ENCODE measurements at places on chromosomes 4 and X.

DNA sequence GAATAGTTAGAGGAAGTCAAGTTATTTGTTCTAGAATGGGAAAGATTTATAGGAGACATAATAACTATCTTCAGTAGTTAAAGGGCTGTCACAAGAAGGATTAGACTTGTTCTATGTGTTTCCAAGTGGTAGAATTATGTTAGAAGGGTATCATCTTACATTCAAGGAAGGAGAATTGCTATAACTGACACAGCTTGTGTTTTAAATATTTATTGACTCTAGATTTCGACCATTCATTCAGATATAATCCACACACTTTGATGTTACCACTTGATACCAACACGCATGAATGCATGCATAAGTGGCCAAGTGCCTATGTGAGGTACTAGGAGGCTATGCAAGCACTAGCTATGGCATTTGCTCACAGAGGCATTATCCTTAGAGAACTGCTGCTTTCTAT is 122.7 kb downstream of the CCNB3 start:
- DNase-seq, result no peak

DNA sequence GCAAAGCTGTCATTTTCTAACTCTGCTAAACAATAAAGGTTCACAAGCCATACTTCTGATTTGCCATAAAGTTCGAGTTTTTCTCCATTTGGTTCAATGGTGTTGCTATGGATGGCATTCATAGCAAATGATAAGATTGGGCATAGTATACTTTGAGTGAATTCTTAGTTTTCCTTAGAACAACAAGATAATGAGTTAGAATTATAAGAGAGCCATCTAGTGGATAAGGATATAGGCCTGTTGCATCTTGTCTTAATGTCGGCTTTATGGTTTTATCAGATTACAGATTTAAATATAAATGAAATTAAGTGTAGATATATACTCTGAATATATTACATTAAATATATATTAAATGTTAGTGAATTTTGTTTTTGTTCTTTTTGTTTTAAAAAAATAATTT is 644.6 kb downstream of the IL1RAPL1 start:
- peak; percentile 14 for DNase-seq

GRCh38 chr4:40992472-40993295 is 221.7 kb downstream of the APBB2 start:
- DNase-seq, result peak; percentile 84

DNA sequence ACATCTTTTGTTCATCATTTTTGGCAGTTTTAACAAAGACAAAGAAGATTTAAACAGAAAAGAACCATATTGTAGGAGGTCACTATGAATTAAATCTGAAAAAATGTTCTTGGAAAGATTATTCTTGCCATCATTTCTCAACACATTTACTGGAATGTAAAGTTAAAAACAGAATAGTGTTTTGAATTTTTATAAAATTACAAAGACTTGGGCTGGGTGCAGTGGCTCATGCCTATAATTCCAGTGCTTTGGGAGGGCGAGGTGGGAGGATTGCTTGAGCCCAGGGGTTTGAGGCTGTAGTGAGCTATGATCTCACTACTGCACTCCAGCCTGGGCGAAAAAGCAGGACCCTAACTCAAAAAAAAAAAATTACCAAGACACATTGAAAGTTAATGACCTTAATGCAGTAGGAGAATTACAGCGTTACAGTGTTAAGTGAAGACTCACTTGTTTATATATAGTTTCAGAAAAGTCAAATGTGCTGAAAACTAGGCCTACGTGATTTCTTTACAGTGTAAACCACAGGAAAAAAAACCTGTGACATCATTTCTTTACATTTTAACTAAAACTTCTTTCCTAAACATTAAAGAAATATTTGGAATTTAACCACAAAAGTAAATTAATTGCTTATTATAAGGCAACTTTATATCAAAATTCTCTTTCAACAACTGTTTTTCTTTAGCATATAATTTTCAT is 7.9 kb downstream of the FAM13A start:
- no peak for DNase-seq

DNA sequence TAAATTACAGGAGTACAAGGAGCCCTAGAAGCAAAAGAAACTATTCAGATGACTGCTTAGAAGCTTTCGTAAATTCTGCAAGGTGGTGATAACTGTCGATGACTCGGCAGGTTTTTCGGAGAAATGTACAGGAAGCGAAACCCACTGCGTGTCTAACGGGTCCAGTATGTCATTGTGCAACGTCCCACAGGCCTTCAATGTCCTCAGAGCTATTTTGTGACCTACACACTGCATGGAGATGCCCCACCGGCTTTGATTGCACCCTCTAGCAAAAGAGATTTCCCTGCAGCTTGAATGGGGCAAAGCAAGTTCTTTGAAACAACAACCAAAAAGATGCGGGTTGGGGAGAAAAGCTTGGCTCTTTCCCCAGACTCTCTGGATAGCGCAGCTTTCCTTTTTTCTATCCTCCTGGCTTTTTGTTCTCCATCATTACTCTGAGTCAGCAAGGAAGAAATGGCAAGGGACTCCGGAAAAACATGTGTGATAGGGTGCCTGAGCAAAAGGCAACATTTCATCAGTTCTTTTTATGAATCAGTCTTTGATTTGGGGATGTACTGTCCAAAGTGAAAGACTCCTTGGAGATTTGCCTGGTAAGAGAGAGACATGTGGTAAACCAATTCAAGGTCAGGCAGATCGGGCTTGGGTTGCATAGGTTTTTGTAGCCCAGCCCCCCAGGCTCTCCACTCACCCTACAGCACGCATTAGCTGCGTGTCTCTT is 112.0 kb upstream of the TBL1X start:
- peak; percentile 94 for DNase-seq

- DNase-seq, result no peak
Observed at GRCh38 chr4:9811806-9812205, 30.4 kb downstream of the DRD5 start.

DNA sequence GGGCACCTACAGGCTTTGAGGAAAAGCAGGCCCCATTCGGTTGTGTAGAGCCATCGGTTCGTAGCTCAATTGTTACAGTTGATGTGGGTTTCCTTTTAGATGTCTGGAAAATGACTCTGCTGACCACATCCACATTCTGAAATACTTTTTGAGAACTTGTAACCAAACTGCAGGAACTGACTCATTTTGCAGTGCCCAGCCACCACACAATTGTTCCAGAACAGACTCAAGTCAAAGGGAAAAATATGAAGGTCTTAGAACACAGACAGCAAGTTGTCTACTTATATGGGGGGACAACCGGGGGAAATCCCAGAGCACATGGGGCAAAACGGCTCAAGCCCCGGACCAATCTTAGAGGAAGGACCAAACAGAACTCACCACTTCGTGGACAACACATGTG is 557.6 kb upstream of the DIPK2B start:
- DNase-seq, result peak; percentile 84

DNA sequence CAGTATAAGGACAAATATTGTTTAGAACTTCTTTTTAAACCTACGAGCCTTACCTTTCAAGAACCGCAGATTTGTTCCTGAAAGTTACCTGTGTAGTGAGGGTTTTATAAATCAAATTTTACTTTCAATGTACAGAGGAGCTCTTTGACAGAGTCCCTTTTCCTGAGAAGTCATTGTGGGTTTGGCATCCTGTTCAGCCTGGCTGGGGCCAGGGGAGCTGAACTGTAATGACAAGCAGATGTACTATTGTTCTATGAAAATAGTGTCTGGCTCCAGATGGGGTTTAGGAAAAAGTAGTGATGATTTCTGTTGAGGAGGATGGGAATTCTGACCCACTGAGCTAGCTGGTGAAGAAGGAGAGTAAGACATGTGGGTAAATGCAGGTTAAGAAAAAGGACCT is 196.2 kb upstream of the PGRMC2 start:
- DNase-seq, result peak; percentile 50

DNA sequence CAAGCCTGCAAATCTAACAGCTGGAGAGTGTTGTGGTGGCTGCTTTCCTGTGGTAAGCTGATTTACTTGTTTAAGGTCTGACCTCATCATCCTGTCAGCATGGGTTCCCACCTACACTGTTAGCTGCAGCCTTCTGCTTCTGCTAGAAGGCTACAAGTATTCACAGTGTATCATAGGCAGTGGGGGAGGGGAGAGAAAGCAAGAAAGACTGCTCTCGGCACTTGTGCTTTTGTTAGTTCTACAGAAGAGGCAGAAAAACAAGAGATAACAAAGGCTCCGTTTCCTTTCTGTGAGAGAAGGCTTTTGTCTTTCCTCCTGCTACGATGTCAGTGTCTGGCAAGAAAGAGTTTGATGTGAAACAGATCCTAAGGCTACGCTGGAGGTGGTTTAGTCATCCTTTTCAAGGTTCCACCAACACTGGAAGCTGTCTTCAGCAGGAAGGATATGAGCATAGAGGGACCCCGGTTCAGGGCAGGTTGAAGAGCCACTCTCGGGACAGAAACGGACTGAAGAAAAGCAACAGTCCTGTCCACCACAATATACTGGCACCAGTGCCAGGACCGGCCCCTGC is at the start of gene KLHL4:
KLHL4 (plus strand) TSS at position 232 of the 571 bp plus-strand sequence; CDS start at position 324, 92 bp downstream.
- DNase-seq, result no peak

DNA sequence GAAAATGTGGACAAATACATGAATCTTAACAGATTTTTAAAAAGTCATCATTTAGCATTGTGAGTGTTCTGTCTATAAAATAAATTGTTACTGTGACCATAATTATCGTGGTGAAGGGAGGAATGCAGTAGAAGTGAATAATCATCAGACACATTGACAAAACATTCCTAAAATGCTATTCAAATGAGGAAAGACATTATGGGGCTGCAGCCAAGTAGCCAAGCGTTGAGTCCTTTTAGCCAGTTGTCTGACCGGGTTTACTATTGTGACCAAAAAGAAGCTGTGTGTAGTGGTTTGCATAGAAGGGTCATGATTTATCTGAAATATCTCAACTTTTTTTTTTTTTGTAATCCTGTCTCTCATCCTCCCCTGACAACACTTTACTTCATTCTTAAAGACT is 19.5 kb downstream of the WWC2 start:
- no peak for DNase-seq

DNA sequence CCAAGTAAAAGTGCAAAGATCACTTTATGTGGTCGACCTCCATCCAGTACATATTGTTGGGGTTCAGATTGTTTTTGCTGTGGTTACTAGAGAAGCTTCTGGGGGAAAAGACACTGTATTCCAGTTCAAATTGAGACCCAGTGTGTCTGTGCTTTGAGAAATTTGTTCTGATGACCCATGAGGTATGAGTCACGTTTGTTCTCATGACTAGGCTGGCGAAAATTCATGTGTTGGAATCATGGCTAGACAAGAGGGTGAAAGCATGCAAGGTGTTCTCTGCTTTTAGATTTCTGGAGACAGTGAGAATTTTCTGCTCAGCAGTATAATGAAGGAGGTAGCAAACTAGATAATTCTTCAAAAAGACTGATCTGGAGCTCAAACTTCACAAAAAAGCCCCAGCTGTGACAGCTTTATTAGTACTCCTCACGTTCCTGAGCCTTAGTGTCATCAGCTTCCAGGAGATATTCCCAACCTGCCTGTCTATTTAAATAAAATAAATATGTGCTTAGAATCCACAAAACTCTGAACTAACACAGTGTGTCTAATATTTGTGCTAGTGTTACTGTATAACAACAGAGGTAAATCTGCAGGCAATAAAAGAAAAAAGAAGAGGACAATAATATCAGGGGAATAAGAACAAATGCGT is 24.4 kb upstream of the FAM47B start:
- DNase-seq, result no peak

Data from hematopoietic multipotent progenitor cell treated with erythropoietin and hydrocortisone succinate and interleukin-3 and kit ligand, for 4 days (in vitro differentiated cells).